IgD-negative memory B cell (primary cell): ENCODE measurements at places on chromosomes 6 and 20. TPM values are rescaled to one million over a fixed set of nuclear protein-coding genes. Genes with fewer than 3 reads are reported as not detected.

Gene CCN6
- not detected for polyA plus RNA-seq

Gene RBM24
- polyA plus RNA-seq: not detected

Gene SLC23A2
- 11.3 TPM for polyA plus RNA-seq

Gene ESR1
- 1.5 TPM for polyA plus RNA-seq

Gene RAMACL
- 0.15 TPM for polyA plus RNA-seq

Gene PRPF6
- polyA plus RNA-seq: 106 TPM

Gene TRIM15
- not detected for polyA plus RNA-seq

Gene FILIP1
- polyA plus RNA-seq: not detected

Gene MAVS
- 7.3 TPM for polyA plus RNA-seq

Gene HSPA12B
- not detected for polyA plus RNA-seq

Gene TREML1
- polyA plus RNA-seq: 3.0 TPM

Gene ABHD16A
- 40.1 TPM for polyA plus RNA-seq

Gene OR12D2
- not detected for polyA plus RNA-seq

Gene CEBPB
- polyA plus RNA-seq: 18.7 TPM

Gene EYA2
- 0.11 TPM for polyA plus RNA-seq

Gene HDAC2
- 68.6 TPM for polyA plus RNA-seq

Gene PARD6B
- polyA plus RNA-seq: 0.70 TPM

Gene TASP1
- 11.4 TPM for polyA plus RNA-seq

Gene TRIM38
- polyA plus RNA-seq: 23.7 TPM

Gene LCA5
- 0.30 TPM for polyA plus RNA-seq
